Epithelial cell of prostate (primary cell): ENCODE measurements at places on chromosomes 5 and 9.

- no peak for DNase-seq
Measured at GRCh38 chr9:35669331-35670145, 4.2 kb upstream of the CA9 start.

DNA sequence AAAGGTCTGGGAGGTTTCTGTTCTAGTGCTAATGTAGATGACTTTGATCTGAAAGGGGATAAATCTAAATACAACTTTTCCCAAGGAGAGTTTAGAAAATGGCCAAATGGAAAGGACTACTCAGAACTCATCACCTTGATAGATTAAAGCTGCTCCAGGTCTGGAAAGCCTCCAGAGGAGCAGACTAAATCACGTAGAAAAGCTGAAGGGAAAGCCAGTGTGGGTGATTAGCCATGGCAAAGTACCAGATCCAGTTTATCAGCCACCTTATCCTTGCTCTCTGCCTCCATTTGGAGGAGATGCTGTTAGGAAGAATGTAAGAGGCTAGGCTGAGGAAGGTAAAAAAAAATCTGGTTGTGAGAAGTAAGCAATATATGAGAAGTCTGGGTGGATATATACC, 120.7 kb upstream of the RAI14 start:
- DNase-seq = no peak

DNA sequence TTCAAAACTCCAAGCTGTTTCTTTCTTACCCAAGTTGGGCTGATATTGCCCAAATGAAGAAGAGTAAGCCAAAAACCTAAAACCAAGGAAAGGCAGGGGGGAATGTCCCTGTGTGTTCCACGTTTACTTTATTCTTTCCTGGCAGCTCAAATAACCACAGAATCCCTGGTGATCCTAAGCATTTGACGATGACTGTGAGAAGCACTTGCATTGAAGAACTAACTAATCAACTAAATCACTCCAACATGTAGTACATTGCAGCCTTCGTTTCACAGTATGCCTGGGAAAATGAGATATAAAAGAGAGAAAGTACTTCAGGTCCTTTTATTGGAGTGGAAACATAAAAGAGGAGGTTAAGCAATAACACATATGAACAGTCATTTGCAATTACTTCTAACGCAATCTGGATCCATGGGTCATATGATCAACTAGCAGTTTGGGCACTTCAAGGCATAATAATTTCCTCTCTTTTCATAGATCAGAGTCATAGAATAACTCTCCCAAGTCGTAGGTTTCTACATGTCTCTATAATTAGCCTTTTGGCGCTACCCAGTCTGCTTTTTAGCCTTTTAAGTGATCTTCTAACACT, 338.4 kb downstream of the TMEM167A start:
- no peak for DNase-seq

DNA sequence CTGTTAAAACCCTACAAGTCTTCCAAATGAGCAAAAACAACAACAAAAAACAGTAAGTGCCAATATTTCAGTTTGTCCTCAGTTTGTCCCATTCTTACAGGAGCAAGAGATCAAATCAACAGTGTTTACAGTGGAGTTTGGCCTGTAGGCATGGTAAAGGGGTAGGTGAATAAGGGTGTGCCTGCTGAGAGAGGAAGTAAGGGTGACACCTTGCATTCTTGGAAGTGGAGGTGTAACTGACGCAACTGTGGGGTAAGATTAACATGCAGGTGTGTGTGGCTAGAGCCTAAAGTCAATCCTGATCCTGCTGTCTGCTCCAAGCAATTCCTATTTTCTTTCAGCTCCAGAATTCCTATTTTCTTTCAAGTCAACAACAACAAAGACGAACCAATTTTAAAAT, 43.4 kb downstream of the PFDN1 start:
- DNase-seq = peak; percentile 60

- DNase-seq = no peak
Measured at GRCh38 chr9:17137566-17137965, 2.7 kb downstream of the CNTLN start.
